ENCODE measurements at places on chromosomes 1 and 21. TPM values are rescaled to one million over a fixed set of nuclear protein-coding genes. Genes with fewer than 3 reads are reported as not detected.

DNA sequence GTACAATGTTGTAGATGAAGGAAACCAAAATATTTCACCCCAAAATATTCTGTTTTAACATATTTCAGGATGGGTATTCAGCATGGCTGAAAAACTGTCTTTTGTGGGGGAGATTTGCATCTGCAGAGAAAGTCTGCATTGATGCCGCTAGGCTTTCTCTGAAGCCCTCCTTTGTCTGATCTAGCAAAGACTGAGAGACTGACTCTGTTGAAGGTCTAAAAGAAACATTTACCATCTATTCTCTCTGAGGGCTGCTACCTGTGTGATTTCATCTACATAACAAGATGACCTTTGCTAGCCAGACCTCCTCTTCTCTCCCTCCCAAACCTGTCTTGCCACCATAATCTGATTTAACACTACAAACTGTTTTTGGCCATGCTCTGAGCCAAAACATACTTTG lies 12.4 kb upstream of the MT1HL1 start:
- no peak overlapping the region for H3K27ac ChIP-seq
- no peak overlapping the region for H3K4me3 ChIP-seq
- H3K4me1 ChIP-seq: peaks cover 23% of the 10 kb centered on the region
- H3K27me3 ChIP-seq: no peaks in the 10 kb centered on the region
- no peak for DNase-seq

CCDC27 gene
- not detected for total RNA-seq

DNA sequence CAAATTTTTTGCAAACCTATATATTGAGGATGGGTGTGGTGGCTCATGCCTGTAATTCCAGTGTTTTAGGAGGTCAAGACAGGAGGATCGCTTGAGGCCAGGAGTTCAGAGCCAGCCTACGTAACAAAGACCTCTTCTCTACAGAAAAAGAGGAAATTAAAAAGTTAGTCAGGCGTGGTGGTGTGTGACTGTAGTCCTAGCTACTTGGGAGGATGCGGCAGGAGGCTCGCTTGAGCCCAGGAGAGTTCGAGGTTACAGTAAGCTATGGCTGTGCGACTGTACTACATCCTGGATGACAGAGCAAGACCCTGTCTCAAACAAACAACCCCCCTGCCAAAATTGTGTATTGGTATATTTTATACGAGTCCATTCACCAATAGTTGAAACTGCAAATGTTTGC lies 589.7 kb downstream of the DPYD start:
- H3K27ac ChIP-seq: no peak overlapping the region
- H3K27me3 ChIP-seq: no peaks in the 10 kb centered on the region
- H3K36me3 ChIP-seq: no peaks in the 10 kb centered on the region
- no peak for DNase-seq
- no peaks in the 10 kb centered on the region for H3K4me1 ChIP-seq

CTSE gene
- 0.13 TPM for total RNA-seq

FCAMR gene
- total RNA-seq: not detected

DNA sequence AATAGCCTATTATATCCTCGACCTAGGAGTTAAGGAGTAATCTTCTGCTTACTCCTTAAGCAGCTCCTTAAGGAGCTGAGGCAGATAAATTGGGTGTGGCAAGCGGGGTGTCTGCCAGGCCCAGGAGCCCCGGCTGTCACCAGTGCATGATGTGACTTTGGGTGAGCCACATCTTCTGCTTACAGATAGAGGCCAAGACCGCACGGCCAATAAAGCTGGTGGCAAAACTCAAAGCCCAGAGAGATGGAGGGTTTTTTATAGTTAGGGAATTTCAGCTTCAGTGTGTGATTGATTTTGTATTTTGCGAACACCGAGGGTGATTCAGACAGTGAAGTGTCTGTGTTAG lies 9.8 kb downstream of the MX2 start:
- no peaks in the 10 kb centered on the region for H3K36me3 ChIP-seq
- H3K27me3 ChIP-seq: no peaks in the 10 kb centered on the region
- H3K4me1 ChIP-seq: peaks cover 24% of the 10 kb centered on the region
- no peak overlapping the region for H3K27ac ChIP-seq

OR10J1 gene
- not detected for total RNA-seq

DNA sequence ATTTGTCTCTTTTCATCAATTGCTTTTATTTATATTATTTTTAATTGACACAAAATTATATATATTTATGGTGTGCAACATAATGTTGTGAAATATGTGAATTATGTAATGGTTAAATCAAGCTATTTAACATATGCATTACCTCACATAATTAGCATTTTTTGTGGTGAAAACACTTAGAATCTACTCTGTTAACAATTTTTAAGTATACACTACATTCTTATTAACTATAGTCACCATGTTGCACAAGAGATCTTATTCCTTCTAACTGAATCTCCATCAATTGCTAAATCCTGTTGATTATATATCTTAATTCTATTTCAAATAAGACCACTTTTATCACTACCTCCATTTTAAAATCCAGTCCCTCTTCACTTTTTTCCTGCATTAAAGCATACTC lies 42.5 kb downstream of the PLPPR5 start:
- DNase-seq: no peak
- no peaks in the 10 kb centered on the region for H3K36me3 ChIP-seq
- no peaks in the 10 kb centered on the region for H3K27me3 ChIP-seq
- no peak overlapping the region for H3K4me3 ChIP-seq
- H3K27ac ChIP-seq: no peak overlapping the region

HRNR gene
- total RNA-seq: not detected

DNA sequence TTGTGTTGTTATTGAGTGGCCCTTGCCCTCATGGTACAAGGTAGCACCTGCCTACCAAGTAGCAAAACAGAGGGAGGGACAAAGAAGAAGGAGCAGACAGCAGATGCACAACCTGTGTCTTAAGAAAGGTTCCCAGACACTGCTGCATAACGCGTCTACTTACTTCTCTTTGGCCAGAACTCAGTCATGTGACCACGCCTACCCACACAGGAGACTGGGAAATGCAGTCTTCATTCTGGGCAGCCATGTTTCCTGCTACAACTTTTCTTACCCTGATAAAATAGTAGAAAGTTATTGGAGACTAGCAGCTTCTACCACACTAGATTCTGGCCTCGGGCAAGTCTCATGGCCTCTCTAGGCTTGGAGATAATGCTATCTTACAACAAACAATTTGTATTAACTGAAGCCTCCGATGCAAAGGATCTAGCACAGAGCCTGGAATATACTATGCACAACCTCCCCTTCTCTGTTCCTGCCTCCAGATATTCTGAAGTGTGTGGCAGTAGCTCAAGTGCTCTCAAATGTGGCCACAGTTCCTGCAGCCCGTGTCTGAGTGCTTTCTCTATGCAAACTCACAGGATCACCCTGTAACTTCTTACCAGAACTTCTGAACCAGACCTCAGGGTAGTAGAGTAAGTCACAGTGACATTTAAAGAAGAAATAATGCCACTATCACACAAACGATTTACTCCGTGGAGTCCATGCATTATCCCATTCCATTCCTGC lies 34.1 kb upstream of the BTG2 start:
- H3K4me3 ChIP-seq: no peak overlapping the region
- peaks cover 53% of the 10 kb centered on the region for H3K4me1 ChIP-seq
- peak; percentile 94 for DNase-seq
- no peaks in the 10 kb centered on the region for H3K27me3 ChIP-seq
- H3K36me3 ChIP-seq: no peaks in the 10 kb centered on the region

GPR52 gene
- total RNA-seq: 0.58 TPM

DNA sequence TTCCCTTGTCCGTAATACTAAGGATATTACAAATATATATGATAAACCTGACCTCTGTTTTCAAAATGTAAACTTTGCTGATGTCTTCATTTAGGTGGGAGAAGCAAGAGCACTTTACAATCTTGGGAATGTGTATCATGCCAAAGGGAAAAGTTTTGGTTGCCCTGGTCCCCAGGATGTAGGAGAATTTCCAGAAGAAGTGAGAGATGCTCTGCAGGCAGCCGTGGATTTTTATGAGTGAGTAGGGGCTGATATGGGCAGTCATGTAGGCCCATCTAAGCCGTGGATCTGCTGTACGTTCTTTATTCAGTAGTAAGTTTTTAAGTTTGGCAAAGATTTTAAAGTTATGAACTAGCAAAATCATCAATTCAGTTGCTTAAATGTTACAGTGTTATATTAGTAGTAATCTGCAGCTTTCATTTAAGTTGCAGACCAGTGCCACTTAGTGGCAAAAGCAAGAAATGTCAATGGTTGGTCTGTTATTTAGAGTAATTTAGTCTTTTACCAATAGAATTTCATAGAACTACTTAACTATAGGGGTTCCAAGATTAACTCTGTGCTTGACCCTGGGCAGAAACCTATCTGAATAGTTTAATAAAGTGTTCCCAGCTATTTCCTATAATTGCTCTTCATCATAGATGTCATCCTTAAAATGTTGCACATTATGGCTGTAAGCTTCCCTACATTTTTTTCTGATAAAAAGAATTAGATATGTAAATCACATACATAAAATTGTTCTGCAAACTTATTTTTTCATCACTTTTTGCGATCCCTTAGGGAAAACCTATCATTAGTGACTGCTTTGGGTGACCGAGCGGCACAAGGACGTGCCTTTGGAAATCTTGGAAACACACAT lies 21.3 kb downstream of the GPSM2 start:
- H3K4me3 ChIP-seq: no peak overlapping the region
- no peaks in the 10 kb centered on the region for H3K36me3 ChIP-seq
- no peaks in the 10 kb centered on the region for H3K4me1 ChIP-seq
- peak overlapping the region; percentile 67 for H3K27ac ChIP-seq
- no peaks in the 10 kb centered on the region for H3K27me3 ChIP-seq
- DNase-seq: no peak

DNA sequence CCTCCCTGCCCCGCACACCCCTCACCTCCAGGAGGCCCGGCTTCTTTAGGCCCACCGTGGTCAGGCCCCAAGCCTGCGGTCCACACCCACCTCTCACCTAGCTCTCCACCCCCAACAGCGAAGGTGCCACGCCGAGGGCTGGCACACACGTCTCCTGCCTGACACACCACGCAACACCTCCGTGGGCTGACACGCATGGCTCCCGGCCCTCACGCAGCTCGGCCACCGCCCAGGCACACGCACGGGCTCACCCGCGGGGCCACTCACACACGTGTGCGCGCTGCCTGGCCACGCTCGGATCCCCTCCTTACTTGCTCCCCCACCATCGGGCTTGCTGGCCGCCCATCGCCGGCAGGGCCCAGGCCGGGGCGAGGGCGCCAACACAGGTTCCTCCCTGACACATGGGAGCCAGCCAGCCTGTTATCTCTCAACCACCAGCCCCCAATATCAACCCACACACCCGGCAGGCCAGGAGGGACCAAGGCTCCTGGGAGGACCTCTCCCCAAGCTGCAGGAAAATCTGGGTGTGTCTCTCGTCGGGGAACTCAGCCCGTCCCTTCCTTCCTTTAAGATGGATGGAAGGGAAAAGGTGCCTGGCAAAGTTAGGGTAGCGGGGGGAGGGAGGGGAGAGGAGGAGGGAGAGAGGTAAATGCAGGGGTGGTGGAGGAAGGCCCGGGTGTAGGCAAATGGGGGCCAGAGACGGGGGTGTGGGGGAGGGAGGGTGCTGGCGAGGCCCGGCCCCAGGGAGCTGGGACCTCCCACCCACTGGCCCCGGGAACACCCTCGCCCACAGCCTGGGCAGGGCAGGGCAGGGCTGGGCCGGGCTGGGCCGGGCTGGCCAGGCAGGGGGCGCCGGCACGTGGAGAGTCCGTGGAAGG lies 546 bp downstream of the ELOVL1 start:
- H3K27ac ChIP-seq: peak overlapping the region; percentile 90
- peak overlapping the region; percentile 98 for H3K4me3 ChIP-seq
- DNase-seq: no peak
- peaks cover 37% of the 10 kb centered on the region for H3K36me3 ChIP-seq

ACBD6 gene
- 43.2 TPM for total RNA-seq

COL18A1 gene
- 173 TPM for total RNA-seq

DNA sequence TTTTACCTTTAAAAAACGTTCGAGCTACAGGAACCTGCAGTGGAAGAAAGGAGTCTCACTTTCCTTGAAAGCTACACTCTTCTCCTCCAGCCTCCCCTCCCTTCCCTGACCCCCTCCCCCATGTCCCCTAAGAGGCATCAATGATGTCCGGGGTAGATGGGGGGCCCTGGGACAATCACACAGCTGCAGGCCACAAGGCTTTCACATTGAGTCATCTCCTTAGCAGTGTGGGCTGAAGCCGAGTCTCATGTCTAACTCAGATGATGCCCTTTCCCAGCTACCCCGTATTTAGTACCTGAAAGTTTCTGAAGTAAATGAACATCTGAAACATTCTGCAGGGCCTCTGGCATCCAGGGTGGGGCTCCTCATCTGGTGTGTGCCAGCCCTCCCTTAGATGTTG lies 6.3 kb upstream of the GPR25 start:
- no peak for DNase-seq
- no peak overlapping the region for H3K4me3 ChIP-seq
- peaks cover 33% of the 10 kb centered on the region for H3K27me3 ChIP-seq
- peaks cover 4% of the 10 kb centered on the region for H3K36me3 ChIP-seq
- H3K4me1 ChIP-seq: no peaks in the 10 kb centered on the region
- no peak overlapping the region for H3K27ac ChIP-seq

DNA sequence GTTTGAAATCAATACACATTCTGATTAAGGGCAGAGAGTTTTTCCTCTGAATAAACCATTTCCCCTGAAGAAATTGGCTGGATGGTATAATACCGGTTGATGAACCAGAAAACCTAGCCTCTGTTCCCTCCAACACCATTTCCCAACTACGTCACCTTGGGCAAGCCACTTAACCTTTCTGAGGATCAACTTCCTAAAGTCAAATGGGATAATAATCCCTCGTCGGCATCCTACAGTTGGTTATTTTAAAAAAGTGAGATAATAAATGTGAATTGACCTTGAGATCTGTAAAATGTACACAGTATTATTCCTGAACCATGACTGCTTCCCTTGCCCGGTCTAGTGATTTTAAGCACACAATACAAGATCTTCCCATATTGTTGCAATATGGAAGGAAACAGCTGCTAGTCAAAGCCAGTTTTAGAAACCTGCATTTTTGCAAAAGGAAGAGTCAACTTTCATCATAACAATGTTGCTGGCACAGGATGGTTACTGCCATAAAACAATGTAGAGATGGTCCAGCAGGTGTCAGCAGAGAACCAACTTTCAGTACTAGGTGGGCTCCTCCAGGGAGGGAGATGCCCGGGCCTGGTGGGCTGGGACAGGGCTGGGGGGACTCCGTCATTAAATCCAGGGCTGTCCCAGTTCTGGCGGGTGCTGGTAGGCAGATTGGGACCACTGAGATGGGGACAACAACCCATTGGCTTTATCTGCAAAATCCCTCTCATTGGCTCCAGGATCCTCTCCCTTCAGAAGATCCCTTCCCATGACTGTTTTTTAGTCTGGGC lies 5.2 kb upstream of the HLX start:
- DNase-seq: no peak
- H3K4me3 ChIP-seq: no peak overlapping the region
- H3K4me1 ChIP-seq: peaks cover 29% of the 10 kb centered on the region
- no peaks in the 10 kb centered on the region for H3K27me3 ChIP-seq

COL6A1 gene
- total RNA-seq: 829 TPM

DNA sequence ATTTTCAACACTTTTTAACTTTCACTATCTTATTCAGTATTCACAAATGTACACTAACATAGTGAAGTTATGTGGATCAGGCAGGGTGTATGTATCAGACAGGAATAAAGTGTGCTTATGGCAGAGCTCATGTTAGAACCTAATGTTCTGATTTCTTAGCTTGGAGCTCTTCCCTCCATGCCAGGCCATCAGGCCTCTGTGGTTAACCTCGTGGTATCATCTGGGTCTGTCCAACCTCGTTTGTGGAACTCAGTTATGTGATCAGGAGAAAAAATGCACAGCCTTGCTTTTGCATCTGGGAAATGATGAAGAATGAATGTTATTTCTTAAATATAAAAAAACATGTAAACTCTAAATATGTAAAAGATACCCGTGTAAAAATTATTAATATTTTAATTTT lies 86.9 kb downstream of the MPZL1 start:
- H3K36me3 ChIP-seq: no peaks in the 10 kb centered on the region
- H3K27ac ChIP-seq: no peak overlapping the region
- no peaks in the 10 kb centered on the region for H3K27me3 ChIP-seq
- H3K4me1 ChIP-seq: peaks cover under 1% of the 10 kb centered on the region
